NCI-H446 (cell line): ENCODE measurements at places on chromosomes 12 and 14.

DNA sequence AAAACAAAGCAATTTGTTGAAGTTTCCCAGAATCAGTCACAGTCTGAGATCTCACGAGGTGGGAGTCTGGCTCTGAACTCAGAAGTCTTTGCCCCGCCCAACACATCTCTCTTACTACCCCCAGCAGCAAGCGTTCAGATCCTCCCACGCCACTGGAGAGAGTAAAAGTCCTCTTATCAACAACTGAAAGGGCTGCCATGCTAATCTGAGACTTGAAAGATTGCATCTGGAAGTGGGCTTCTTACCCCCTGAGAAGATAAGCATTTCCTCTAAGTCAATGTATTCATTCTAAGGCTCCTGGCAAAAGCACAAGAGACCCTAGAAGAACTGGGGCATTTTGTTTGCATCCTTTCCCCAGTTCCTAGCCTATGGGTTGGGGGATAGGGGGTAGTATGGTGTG, 34.1 kb upstream of the STON2 start:
- no peak for DNase-seq

- no peak for DNase-seq
These were observed 165.4 kb downstream of the GCH1 start for GRCh38 chr14:54737132-54737711.

GRCh38 chr14:99609245-99610170, 5.5 kb upstream of the CCDC85C start:
- no peak for DNase-seq

GRCh38 chr12:89433634-89434033, 81.3 kb upstream of the DUSP6 start:
- DNase-seq, result no peak
